ENCODE measurements at places on chromosomes 11 and 22.

GRCh38 chr11:105152560-105152959 lies 13.0 kb upstream of the CARD18 start:
- no peak for DNase-seq

DNA sequence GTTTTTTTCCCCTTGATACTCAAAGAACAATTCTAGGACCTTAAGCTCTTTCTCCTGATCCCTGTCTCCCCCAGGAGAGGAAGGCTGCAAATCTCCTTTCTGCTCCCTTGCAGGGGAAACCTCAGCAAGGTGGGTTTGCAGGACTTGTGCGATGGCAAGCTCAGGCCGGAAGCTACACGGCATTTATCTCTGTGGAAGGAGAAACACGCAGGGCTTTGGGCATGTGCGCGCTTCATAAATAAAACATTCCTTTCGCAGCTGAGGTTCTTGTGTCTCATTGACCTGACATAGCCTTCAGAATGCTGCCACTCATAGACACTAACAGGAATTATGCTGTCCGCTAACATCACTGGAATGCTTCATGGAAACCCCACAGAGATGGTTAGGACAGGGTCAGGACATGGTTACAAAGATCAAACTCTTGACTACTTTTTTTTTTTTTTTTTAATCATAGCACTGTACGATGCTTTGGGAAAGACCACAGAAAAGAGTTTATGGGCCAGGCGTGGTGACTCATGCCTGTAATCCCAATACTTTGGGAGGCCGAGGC lies 42.6 kb downstream of the SLN start:
- DNase-seq: no peak

DNA sequence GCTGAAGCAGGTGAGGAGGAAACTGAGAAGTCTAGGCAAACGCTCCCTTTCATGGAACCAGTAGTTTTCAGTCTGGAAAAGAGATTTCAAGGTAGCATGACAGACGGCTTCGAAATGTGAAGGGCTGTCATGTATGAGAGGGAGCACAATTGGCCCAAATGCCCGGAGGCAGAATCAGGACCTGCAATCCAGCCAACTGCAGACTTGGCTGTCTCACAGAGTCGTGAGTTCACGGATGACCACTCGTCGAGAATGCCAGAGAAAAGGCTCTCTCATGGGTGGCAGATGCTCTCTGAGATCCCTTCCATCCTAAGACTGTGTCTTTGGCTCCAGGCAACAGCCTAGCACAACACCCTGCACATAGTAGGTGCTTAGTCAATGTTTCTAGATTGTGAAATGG lies 134.8 kb downstream of the DSCAML1 start:
- no peak for DNase-seq

GRCh38 chr22:30879415-30879797 lies 89.2 kb downstream of the MORC2 start:
- no peak for DNase-seq
